Naive thymus-derived CD4-positive, alpha-beta T cell (primary cell): ENCODE measurements at places on chromosomes 4 and X. TPM values are rescaled to one million over a fixed set of nuclear protein-coding genes. Genes with fewer than 3 reads are reported as not detected.

Gene GABRB1
- not detected in 2 replicates for total RNA-seq

Gene SMIM10
- not detected for total RNA-seq

DNA sequence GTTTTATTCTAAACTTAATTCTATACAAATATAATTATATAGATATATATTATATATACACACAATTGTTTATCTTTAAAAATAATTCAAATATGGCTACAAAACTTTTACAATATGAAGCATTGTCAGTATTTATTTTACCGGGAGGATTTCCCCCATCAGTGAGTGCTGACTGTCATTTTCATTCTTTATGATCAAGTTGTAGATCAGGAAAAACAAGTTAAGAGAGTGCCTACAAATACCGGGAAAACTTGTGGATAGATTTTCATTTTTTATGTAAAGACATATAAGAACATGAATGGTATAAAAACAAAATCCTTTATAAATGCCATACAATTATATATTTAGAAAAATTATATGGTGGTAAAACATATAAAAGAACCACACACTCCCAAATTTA, 37.8 kb downstream of the CLCN3 start:
- DNase-seq, result no peak

Gene ZRSR2
- total RNA-seq, result 24.0 and 25.4 TPM in 2 replicates
